DMS 273 treated with DMSO at 0.1 percent for 48 hours (cell line): ENCODE measurements at places on chromosomes 1 and 21.

GRCh38 chr1:39940980-39941871 lies 13.7 kb upstream of the MFSD2A start:
- DNase-seq = no peak

- DNase-seq = no peak
These were observed 274.6 kb downstream of the NFIA start for GRCh38 chr1:61356995-61357394.

- peak; percentile 94 for DNase-seq
These were observed 180.6 kb upstream of the EDN2 start for GRCh38 chr1:41664861-41665640.

GRCh38 chr21:15964236-15964855 lies 234.6 kb downstream of the USP25 start:
- DNase-seq = no peak

- no peak for DNase-seq
These were observed 14.2 kb downstream of the TNFRSF14 start for GRCh38 chr1:2570332-2570731.
